ENCODE measurements at places on chromosomes 16 and 17.

- no peak for DNase-seq
Observed at GRCh38 chr17:55098765-55099164, 130.2 kb downstream of the STXBP4 start.

- no peak for DNase-seq
Observed at GRCh38 chr17:68613739-68614298, 12.7 kb upstream of the FAM20A start.

DNA sequence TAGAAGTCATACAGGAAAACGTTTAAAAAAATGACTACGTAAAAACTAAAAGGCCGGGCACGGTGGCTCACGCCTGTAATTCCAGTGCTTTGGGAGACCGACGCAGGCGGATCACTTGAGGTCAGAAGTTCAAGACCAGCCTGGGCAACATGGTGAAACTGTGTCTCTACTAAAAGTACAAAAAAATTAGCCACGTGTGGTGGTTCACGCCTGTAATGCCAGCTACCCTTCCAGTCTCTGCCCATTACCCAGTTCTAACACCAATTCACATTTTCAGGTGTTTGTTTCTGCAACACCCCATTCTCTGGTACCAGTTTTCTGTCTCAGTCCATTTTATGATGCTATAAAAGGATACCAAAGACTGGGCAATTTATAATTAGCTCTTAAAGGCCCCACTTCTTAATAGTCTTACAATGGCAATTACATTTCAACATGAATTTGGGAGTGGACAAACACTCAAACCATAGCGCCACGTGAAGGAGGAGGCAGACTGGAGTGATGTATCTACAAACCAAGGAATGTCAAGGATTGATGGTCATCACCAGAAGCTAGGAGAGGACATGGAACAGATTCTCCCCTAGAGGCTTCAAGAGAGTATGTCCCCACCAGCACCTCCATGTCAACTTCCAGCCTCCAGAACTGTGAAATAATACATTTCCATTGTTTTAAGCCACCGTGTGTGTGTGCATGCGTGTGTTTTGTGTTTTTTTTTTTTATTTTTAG is 791 bp upstream of the C17orf75 start:
- DNase-seq, result no peak

- DNase-seq, result no peak
Observed at GRCh38 chr17:74898376-74898946, 5.0 kb upstream of the FADS6 start.

DNA sequence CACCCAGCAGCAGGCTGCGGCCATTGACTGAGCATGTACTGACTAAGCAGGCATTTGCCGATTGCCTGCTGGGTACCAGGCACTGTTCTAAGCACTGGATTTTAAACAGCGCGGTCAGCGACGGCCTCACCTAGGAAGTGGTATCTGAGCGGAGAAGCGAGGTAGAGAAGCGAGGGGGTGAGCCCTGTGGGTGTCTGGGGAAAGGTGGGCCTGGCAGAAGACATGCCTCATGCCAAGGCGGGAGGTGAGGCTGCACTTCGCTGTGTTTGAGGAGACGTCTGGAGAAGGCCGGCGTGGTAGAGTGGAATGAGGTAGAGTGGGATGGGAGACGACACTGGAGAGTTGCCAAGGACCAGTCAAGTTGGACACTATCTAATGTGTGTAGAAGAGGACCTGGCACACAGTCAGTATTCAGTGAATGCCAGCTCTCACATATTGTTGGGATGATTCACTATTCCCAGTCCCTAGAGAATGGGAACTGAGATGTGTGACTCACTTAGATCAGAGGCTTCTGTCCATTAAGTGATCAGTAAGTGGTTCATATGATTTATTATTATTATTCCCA is 14.4 kb downstream of the SYCE1L start:
- no peak for DNase-seq

- DNase-seq, result no peak
Observed at GRCh38 chr17:63082952-63083351, 116.9 kb downstream of the TANC2 start.

GRCh38 chr17:38428643-38429371 is 543 bp downstream of the ARHGAP23 start:
- DNase-seq, result peak; percentile 73

GRCh38 chr17:61139219-61139618 is 260.4 kb upstream of the TBX2 start:
- DNase-seq, result no peak

GRCh38 chr16:17647879-17648872 is 177.4 kb upstream of the XYLT1 start:
- no peak for DNase-seq

DNA sequence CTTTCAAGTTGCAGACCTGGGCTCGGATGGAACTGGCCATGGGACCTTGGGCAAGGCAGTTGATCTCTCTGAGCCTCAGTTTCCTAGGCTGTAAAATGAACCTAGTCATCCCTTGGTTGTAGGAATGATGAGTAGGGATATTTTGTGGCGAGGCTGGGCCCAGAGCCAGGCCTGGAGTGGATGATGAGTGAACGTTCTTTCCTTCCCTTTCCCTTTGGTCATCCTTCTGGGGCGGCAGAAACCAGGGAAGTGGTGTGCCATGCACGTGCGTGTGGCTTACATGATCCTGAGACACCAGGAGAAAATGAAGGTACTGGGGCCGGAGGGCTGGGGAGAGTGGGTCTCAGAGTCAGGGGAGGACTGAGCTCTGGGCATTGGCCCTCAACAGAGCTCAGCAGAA is 8.4 kb downstream of the FBRS start:
- DNase-seq, result no peak

DNA sequence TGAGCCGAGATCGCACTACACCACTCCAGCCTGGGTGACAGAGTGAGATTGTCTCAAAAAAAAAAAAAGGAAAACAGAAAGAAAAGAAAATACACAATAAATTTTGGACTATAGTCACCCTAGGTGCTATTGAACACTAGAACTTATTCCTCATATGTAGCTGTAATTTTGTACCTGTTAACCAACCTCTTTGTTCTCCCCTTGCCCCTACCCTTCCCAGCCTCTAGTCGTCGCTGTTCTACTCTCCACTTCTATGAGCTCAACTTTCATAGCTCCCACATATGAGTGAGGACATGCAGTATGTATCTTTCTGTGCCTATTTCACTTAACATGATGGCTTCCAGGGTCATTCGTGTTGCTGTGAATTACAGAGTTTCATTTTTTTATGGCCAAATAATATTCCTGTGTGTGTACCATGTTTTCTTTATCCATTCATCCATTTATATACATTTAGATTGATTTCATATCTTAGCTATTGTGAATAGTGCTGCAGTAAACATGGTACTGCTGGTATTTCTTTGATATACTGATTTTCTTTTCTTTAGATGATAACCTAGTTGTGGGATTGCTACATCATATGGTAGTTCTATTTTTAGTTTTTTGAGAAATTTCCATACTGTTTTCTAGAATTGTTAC is 28.3 kb downstream of the VPS35L start:
- no peak for DNase-seq

- DNase-seq, result no peak
Observed at GRCh38 chr17:5678171-5678570, 93.9 kb upstream of the NLRP1 start.

DNA sequence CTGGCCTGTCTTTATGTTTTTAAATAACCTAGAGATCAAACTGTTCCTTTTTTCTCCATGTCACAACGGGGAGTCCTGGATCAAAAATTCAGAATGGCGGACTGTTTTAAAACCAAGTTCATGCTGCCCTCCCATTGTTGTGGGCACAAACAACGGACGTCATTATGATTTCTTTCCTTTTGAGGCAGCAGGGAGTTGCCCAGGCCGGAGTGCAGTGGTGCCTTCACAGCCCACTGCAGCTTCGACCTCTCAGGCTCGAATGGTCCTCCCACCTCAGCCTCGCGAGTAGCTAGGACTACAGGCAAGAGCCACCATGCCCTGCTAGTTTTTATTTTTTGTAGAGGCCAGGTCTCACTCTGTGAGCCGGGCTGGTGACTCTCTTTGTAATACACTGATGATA is 26.5 kb downstream of the NDE1 start:
- DNase-seq, result no peak

- DNase-seq, result no peak
Observed at GRCh38 chr16:13104772-13105171, 203.4 kb downstream of the SHISA9 start.

DNA sequence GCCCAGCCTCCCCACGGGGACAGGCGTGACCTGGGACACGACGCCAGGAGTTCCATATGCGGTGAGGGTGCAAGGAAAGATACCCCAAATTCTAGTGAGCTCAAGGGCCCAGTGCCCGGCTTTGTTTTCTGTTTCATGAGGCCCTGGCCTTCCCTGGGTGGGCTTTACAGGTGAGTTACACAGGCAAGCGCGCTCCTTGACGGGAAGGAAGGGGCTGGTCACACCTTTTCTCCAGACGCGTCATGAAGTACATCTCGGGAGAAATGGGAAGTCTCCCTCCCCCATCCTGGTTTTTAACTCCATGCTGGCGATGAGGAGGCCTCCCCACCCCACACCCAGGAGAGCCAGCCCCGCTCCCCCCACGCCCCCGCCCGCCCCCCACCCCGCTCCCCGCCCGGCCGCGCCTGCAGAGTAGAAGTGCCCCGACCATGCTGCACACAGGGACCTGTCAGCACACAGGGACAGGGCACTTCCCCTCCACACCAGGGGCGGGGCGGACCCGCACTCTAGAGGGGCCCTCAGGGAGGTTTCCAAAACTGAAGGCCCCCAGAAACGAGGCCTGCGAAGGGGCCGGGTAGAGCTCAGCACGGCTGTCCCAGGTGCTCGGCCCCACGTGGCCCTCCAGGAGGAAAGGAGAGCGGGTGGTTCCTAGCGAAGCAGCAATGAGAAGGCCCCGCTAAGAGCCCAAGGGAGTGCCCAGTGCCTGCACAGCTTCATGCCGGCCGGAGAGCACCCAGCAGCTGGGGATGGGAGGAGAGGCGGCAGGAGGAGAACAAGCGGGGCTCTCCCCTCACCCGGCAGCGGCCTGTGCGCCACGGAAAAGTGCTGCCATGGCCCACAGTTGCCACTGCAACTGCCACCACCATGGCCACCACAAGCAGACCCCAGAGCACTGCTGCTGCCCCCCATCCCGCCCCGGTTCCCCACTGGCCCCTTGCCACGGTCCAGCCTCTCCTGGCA is 7.7 kb downstream of the CYB561 start:
- peak; percentile 74 for DNase-seq

GRCh38 chr16:27102701-27103575 is 36.2 kb downstream of the C16orf82 start:
- DNase-seq, result no peak

Measured in posterior cingulate gyrus (tissue), 11 donors.